Cortex of kidney (tissue), 1 donor: ENCODE measurements at places on chromosomes 5 and 9.

DNA sequence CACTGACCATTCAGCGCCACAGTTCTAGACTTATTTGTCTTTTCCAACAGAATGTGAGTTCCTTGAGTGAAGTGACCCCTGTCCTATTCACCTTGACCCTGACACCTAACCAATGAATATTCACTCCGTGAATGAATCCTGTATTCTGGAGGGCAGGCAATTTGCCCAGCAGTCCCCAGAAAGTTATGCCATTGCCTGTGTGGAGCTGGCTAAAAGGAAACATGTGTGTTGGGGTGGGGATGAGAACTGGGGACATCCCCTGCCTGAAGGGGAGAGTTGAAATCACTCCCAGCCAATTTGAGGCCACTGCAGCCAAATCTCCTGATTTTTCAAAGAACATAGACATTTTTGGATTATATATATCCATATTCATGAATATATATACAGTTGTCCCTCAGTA is 199.0 kb downstream of the SLIT3 start:
- no peak for DNase-seq

DNA sequence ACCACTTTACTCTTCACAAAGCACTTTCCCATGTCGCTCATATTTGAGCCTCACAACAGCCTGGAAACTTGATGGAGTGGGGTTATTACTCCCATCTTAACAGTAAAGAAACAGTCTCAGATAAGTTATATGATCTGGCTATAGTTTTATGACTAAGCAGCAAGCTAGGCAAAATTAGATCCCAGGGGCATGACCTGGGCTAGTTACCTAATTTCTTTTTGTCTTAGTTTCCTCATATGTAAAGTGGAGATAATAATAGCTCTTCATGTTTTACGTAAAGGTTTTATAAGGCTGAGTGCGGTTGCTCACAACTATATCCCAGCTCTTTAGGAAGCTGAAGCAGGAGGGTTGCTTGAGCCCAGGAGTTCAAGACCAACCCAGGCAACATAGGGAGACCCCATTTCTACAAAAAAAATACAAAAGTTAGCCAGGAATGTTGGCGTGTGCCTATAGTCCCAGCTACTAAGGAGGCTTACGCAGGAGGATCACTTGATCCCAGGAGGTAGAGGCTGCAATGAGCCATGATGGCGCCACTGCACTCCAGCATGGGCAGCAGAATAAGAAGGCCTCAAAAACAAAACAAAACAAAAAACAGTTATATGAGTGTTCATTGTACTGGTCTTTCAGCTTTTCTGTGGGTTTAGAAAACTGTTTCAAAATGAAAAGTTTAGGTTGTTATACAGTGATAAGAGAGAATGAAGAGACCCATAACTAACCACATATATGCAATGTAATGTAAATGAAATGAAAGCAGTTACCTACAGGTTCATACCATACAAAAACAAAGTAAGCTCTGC is 6.5 kb upstream of the PLIN2 start:
- no peak for DNase-seq

DNA sequence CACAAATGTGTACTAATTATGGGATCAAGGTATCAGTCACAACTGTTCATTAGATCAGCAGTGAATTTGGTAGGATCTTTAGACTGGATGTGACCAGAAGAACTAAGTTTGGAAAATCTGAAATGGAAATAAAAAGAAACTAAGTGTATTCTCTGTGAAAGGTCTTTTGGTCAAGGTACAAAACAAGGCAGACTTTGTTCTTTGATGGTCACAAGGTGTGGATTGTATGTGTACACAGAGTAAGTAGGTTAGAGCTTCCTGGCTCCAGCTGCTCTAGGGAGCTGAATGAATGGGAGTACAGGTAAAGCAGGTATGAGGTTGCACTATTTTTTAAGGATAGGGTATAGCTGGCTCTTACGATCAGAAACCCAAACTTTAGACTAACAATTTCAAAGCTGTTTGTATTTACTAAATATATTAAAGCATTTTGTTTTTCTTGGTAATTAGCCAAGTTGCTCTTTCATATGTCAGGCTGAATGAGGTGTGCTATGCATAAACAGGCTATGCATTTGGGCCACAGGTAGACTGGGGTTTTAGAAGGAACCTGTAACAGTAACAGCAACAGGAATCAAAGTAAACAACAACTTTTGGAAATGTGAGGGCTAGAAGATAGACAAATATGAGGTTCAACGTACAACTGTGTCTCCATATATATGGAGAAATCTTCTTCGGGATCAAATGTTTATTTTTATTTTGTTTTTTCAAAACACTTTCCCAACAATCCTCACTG is 32.5 kb downstream of the FAM169A start:
- DNase-seq = no peak

DNA sequence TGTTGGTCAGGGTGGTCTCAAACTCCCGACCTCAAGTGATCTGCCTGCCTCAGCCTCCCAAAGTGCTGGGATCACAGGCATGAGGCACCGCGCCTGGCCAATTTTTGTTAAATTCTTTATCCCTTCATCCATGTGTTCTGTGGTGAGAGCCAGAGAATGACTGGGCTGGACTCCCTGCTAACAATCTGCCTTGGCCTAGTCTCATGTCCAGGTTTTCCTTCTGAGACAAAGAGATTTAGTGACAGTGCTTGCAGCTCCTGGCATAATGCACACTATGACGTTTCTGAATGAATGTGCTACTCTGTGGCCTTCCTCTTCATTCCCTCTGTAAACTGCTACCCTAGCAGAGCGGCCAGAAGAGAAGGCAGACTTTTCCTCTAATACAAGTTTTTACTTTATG is 79.3 kb downstream of the FOXD1 start:
- DNase-seq = no peak

DNA sequence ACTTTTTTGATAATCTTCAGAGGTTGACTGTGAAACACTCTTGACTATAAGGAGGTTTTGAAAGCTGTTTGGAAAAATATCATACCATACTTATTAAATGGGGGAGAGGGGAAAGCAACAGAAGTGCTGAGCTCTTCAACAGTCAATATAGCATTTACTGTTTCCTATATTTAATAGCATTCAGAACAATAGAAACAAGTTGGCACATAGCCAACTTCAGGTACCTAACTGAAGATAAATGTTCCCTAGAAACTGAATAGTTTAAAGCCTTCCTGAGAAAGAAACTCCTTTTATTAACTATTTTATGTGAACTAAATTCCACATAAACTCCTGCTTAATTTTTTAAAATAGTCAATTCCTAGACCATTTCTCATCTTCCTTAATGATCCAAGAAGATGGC is 26.3 kb downstream of the SLC31A1 start:
- no peak for DNase-seq

DNA sequence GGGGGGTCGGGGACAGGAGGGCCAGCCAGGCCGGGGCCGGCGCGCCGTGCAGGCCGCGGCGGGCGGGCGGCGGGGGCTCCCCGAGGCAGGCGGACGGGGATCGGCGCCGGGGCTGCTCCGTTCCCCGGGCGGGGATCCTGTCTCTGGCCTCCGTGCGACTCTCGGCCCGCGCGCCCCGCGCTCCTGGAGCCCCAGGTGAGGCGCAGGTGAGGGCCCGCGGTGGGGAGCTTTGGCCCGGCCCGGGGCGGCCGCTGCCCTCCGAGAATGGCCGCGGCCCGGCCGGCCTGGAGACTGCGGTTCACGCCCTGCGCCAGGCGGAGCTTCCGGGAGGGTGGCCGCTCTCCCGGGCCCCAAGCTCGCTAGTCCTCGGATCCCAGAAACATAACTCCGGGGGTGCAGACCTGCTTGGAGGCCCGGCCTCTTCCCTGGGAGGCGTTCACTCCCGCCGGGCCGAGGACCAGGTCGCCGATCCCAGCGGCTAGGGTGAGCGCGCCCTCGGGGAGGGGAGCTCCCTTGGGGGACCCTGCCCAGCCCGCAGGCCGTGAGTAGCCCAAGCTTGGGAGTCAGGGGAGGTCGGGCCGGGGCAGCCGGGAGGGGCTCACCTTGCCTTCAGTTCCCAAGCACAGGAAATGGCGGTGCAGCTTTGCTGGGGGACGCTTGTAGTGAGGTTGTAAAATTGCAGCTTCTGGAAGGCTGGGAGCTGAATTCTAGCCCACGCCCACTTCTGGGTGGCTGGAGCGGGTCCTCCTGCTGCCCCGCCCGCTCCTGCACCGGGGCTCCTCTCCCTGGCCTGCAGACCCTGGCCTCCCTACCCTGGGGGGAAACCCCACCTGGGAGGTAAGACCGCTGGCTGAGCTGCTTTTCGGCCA is 723 bp downstream of the PPP1R26 start:
- DNase-seq = no peak

DNA sequence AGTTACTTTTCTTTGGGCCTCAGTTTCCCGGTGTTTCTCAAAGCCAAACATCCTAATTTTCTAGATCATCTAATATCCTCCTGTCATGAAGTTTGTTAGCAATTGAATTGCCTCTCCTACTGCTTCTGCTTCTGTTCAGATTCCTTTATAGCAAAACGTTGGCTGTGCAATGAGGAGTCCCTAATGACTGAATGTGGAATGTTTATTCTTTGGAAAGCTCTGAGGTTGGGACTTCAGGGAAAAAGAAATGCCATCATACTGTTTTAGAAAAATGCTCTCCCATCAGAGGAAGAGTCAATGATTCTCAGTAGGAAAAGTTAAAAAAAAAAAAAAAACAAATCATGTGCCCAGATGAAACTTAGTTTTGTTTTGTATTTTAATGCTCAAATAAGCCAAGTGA is 268.7 kb upstream of the PAPPA start:
- DNase-seq = no peak

DNA sequence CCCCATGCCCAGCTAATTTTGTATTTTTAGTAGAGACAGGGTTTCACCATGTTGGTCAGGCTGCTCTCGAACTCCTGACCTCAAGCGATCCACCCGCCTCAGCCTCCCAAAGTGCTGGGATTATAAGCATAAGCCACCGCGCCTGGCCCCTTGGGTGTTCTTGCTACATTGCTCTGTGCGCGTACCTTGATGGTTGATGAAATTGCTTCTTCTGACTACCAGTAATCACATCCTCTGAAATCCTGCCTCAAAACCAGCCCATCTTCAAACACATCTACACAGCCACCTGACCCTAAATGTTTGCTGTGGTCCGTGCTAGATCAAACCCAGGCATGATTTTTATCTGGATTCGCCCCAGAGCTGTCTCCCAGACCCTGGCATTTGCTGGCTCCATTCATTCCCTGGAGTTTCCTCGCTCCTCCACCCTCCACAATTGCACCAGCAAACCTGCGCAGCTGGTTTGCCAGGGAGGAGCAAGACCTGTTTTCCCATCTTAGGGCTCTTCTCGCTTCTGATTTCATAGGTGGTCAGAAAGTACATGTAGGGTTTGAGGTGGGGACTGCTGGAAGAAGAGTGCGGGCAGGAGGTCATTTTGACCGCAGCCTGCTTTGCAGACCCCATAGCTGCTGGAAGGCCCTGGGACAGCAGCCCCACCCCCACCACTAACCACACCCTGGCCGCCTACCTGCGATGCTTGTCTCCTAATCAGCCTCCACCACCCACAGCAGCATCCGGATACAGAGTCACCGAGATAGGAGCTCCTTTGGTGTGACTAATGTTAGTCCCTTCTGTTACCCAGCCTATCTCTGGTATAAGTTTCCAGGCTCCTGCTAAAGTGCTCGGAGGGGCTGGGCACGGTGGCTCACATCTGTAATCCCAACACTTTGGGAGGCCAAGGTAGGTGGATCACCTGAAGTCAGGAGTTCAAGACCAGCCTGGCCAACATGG is 22.7 kb downstream of the SWI5 start:
- DNase-seq = no peak

DNA sequence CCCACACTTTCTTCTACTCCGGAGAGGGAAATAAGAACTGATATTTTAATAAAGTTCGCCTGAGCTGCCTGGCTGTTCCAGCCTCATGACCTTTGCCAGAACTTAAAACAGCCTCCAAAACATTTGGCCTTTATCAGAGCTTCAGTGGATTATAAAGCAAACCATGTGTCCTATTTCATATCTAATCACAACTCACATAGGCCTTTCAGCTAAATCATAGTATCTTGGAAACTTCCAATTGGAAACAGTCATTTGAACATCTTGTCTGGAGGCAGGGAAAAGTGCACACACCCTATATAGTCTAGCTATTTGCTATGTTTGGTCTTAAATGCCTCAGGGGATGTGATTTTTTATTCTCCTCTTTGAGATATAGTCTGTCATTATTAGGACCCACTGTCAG is 46.0 kb upstream of the FREM1 start:
- no peak for DNase-seq

- DNase-seq = no peak
Observed at GRCh38 chr9:70470050-70471015, 55.9 kb upstream of the KLF9 start.

- no peak for DNase-seq
Observed at GRCh38 chr5:157447201-157447637, 12.8 kb upstream of the NIPAL4 start.

GRCh38 chr9:96460470-96460869 is 10.5 kb downstream of the HABP4 start:
- DNase-seq = no peak

- no peak for DNase-seq
Observed at GRCh38 chr5:54518146-54518817, 723 bp downstream of the SNX18 start.

DNA sequence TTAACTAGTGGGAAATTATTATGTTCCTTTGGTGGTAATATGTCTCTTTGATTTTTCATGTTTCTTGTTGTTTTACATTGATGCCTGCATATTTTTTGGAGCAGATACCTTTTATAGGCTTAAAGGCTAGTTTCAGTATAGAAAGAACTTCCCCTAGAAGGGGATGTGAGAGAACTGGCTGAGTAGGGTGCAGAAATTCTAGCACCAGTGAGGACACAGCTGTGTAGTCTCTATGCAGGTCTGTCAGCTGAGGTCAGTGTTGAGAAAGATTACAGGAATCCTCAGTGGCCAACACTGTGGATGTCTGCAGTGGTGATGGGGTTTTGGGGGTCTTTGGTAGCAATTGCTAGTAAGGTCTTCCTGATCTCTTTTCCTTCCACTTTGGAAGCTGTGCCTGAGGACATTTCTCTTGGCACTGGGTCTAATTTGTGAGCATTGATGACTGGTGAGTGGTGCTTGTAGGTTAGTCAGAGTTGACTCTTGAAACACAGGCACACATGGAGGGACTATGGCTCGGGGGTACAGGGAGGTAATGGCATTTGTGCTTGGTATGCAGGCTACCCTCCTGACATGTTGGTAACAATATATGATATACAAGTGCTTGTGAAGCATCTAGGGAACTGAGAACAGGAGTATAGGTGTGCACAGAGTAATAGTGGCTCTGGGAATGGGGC is 221.4 kb downstream of the SPATA31D1 start:
- no peak for DNase-seq

- DNase-seq = no peak
Observed at GRCh38 chr9:84107995-84108394, 127.4 kb downstream of the RMI1 start.

- no peak for DNase-seq
Observed at GRCh38 chr5:151520294-151520693, 70.8 kb downstream of the FAT2 start.

- no peak for DNase-seq
Observed at GRCh38 chr9:14283276-14283675, 30.7 kb downstream of the NFIB start.

DNA sequence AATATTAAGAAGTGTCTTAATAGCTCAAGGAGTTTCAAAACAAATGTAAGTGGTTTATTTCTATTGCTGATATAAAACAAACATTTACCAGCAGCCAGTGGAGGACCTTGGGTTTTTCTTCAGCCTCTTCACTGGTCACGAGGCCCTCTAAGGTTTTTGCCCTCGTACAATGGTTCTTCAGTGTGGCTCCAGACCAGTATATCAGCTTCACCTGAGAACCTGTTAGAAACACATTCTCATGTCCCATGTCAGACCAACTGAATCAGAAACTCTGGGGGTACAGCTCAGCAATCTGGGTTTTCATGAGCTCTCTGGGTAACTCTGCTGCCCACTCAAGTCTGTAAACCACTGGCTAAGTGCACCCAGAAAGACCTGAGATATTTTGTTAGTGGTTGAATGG is 12.9 kb downstream of the WWC1 start:
- DNase-seq = no peak

- DNase-seq = no peak
Observed at GRCh38 chr9:4042991-4043390, 256.9 kb downstream of the GLIS3 start.
